Esophagus squamous epithelium (tissue), 5 donors: ENCODE measurements at places on chromosomes 2 and 18.

GRCh38 chr2:175147186-175147585 lies 20.8 kb downstream of the ATF2 start:
- no peak for DNase-seq

GRCh38 chr2:220198896-220199295 lies 571.5 kb downstream of the SLC4A3 start:
- DNase-seq: no peak

DNA sequence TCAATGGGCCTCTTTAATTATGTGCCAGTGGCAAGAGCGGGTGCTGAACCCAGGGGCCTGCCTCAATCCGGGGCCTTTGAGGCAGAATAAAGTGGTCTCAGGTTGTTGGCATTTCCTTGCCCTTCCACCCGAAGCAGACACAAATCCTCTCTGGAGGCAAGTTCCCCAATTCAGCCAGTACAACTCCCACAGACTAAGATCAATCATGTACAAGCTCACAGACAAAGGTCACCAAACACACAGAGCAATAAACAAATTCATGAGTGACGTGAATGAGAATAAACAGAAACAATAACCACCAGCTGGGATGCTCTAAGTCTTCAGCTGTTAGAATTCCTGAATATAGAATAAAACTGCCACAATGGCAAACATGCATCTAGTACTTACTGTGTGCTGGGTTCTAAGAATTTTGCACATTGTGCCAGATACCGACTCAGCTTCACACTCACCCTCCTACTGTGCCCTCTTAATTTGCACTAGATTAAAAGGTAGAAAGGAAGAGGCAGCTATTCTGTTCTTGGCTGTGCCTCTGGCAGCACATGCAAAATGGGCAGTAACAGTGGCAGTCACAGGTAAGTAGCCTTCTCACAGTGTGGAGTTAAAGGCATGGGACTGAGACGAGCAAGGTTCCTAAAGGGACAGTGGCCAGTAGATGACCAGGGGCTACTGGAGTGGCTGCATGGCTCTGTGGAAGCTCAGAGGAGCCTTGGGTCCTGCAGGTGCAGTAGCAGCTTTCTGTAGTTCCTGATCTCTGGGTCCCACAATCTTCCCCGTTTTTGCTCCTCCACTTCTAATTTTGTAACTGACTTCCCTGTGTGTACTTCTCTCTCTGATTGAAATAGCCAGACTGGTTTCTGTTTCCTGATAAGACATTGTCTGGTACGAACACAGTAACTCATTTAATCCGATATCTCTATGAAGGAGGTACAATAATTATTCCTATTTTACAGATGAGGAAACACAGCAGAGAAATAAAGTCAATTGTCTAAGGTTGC lies 34.6 kb upstream of the IL1B start:
- no peak for DNase-seq

DNA sequence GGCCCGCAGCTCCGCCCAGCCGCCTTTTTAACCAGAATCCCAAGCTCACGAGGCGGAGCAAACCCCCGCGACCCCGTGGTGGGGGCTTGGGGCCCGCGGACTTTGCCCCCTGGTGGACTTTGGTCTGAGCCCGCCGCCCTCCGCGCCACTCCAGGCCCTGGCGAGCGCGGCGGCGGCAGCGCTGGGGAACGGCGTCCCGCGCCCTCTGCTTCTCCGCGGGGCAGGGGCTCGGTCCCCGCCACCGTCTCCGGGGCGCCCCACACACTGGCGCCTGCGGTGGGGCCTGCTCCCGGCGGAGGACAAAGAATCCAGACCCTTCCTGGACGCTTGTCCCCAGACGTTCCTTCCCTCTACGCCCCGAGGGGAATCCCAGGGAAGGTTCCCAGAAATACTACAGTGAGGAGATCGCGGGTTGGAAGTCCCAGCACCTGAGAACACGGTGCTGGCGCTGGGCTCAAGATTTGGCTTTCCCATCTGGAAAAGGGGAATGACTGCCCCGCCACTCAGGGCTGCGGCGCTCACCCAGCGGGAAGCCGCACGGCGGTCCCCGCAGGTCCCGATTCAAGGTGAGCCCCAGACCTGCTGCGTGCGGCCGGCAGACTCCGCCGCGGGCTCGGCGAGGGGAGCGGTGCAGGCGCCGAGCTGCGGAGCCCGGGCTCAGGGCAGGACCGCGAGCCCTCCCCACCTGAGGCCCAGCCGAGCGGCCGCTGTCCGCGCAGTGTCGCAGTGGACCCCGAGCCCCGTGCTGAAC lies at the start of gene HAAO:
Gene HAAO, minus strand, starts transcription at position 1 of the 751 bp plus-strand sequence. CDS start 47 bp downstream, outside the sequence.
- DNase-seq: no peak

- DNase-seq: no peak
These were observed 1011.3 kb upstream of the CELF4 start for GRCh38 chr18:38576916-38577315.

DNA sequence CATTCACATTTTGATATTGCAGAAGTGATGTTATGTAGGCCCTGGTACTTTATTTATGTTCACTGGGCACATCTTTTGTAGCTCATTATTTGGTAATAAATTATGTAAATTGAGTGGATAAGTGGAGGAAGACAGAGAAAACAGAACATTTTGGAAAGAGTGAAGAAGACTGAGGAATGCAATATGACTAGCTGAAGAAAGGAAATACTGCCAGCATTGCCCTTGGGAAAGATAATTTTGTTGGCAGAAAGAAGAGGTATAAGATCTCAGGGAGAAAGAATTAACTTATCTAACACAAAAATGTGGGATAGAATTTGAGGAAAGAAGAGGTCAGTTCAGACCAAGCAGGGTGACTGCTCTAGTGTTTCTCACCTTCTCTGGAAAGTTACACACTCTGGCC lies 118.8 kb downstream of the TTC27 start:
- no peak for DNase-seq

- DNase-seq: no peak
These were observed 43.9 kb upstream of the FHL2 start for GRCh38 chr2:105442721-105443120.

DNA sequence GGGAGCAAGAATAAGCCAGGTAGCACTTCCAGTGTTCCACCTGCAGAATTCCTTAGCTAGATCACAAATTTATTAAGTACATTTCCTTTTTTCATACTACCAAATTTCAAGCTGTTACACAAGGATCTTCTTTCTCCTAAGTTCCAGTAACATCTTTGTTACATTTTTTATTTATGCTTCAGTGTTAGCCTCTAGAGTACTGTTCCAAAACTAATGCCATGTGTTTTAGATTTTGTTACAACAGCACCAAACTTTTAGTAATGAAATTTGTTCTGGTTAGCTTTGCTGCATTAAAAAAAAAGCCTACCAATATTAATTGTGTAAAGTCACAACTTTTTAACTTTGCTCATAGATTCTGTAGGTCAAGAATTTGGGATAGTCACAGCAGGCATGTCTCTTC lies 161.1 kb downstream of the CAMKMT start:
- no peak for DNase-seq

DNA sequence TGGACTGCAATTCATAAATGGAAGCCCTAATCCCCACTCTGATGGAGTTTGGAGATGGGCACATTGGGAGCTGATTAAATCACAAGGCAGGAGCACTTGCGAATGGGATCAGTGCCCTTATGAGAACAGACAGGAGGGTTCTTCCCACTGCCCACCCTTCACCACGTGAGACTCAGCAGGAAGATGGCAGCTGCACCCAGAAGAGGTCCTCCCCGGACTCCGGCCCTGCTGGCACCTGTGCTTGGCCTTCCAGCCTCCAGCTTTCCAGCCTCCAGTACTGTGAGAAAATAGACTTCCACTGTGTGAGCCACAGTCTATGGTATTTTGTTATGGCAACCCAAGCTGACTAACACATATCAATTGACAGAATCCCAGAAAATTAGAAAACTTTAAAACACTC lies 267.6 kb upstream of the SALL3 start:
- DNase-seq: no peak

DNA sequence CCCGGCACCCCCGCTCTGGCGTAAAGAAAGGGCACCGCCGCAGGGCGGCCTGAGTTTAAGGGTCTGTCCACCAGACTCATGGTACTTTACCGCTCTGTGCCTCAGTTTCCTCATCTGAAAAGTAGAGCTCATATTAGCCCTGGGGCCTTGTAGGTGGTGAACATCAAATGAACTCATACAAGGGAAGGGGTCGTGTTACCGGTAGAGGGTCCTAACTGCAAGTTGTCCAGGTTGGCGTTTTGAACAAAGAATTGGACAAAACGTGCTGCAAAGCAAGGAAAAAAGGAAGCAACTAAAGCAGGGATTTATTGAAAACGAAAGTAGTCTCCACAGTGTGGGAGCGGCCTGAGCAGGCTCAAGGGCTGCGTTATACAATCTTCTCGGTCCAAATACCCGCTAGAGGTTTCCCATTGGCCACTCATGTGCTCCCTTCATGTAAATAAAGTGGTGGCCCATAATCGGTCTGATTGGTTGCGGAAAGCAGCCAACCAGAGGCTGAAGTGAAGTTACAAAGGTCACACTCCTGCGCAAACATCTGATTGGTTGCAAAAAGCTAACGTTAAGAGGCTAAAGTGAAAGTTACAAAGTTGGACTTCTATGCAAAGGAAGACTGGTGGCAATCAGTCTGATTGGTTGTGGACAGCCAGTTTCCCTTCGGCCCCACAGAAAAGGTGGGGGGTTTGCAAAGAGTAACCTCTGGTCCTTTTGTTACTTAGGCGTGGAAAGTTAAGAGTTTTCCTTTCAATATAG lies 80.7 kb upstream of the LDLRAD4 start:
- peak; percentile 39 for DNase-seq

DNA sequence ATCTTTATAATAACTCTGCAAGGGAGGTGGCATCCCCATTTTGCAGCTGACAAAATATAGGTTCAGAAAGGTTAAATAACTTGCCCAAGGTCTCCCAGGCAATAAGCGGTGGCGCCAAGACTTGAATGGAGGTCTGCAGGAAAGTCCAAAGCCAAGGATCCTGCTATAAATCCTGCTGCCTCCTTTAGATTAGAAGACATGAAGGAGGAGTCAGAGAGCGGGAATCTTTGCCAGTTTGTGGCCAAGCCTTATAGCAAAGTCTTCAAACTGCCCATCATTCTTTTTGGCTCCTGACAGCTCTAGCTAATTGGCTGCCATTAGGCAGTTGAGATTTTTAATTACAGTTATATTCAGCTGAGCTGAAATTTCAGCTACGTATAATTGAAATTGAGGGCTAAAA lies 114.3 kb downstream of the C1D start:
- DNase-seq: no peak

GRCh38 chr2:127857265-127857808 lies 618 bp downstream of the POLR2D start:
- no peak for DNase-seq

DNA sequence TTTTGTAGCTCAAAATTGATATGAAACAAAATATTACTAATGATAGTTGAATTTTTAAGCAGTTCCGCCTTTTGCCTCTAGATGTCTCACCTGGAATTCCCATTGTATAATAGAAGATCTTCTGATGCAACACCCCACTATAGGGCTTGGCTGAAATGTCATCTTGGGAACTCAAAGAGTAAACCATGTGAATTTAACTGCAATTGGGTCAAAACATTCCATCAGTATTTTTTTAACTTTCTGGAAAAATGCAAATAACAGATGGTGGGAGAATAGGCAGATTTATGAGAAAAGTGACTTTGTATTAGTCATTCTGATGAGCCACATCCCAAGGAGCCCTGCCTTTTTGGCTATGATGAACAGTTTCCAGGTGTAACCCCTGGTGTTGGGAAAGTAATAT lies 489.9 kb downstream of the NYAP2 start:
- no peak for DNase-seq

- DNase-seq: no peak
These were observed 81.7 kb upstream of the REV1 start for GRCh38 chr2:99571533-99571932.

- DNase-seq: no peak
These were observed 187.9 kb downstream of the BCL11A start for GRCh38 chr2:60365556-60365955.

DNA sequence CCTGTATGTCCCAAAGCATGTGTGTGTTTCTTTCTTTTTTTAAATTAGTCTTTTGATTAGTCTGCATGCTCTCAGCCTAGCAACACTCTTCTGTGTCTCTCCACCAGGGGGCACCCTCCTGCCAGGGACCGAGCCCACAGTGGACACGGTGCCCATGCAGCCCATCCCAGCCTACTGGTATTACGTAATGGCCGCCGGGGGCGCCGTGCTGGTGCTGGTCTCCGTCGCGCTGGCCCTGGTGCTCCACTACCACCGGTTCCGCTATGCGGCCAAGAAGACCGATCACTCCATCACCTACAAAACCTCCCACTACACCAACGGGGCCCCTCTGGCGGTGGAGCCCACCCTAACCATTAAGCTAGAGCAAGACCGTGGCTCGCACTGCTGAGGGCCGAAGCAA lies 93.8 kb downstream of the NRP2 start:
- DNase-seq: no peak

GRCh38 chr2:14601156-14601770 lies 31.3 kb upstream of the LRATD1 start:
- no peak for DNase-seq

DNA sequence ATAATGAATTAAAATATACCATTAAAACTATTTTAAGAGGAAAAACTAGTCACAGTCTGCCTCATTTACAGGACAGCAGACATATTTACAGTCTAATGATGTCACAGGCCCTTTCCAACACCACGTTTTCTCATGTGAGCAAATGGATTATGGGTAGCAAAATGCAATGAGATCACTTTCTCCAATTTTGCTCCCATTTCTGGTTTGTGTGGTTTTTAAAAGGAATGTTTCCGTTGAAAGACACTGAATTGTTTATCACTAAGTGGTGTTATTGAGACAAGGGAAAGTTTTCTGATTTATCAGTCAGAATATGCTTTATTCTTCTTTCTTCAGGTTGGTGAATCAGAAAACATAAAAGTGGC lies 11.4 kb upstream of the NR4A2 start:
- no peak for DNase-seq

DNA sequence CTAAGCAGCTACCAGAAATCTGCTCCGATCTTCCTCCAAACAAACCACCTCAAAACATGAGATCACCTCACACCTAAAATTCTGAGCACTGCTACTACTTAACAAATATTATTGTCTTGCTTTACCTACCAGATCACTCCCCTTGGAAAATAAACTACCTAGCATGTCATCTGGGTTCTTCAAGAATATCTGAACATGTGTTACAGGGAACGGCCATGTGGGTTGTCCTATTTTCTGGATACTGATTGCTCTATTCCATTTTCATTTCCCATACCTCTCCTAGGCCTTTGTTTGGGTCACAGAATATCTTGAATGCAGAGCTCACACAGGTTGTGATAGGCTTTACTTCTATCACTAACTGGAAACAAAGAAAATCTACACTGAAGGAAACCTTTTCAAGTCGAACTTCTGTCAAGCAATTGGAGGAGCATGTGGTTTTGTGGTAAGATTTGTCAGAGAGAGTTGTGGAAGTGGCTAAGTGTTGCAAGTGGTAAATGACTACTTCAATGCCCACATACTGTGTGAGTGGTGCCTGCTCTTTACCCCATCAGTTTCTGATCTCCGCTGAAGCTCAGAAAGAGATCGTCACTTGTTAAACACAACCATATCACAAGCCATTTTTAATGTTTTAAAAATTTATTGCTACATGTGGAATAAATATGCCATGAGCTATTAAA lies 739.1 kb upstream of the ZEB2 start:
- DNase-seq: no peak

- no peak for DNase-seq
These were observed 54.4 kb downstream of the STK39 start for GRCh38 chr2:168192839-168193616.

GRCh38 chr2:65022189-65022588 lies 33.0 kb downstream of the SLC1A4 start:
- no peak for DNase-seq

- DNase-seq: no peak
These were observed 61.9 kb downstream of the LHCGR start for GRCh38 chr2:48693645-48694044.

- DNase-seq: no peak
These were observed 55.2 kb downstream of the KIF5C start for GRCh38 chr2:148930046-148930775.

- no peak for DNase-seq
These were observed 113.4 kb downstream of the COPS8 start for GRCh38 chr2:237199082-237199481.
